ENCODE measurements at places on chromosomes 6 and 20.

DNA sequence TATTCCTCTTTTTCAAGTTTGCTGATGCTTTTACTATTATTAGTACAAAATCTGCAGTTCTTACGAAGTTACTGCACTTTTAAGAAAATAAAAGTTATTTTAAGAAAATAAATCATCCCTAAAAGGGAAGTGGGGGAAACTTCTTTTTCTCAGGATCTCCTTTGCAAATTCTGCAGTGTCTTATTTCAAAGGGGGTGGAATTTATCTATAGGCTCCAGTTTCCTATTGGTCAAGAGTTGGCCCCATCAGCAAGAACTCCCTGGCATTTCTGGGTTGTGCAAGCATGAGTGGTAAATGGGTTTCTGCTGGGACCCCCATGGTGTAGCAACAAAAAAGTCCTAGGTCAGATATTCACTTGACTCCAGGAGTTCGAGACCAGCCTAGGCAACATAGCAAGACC lies 136.3 kb upstream of the PRDM1 start:
- no peak for DNase-seq

GRCh38 chr6:27617046-27617687 lies 144.3 kb upstream of the ZNF184 start:
- DNase-seq, result no peak

GRCh38 chr6:38034274-38034914 lies 214.9 kb downstream of the ZFAND3 start:
- DNase-seq, result peak; percentile 10

DNA sequence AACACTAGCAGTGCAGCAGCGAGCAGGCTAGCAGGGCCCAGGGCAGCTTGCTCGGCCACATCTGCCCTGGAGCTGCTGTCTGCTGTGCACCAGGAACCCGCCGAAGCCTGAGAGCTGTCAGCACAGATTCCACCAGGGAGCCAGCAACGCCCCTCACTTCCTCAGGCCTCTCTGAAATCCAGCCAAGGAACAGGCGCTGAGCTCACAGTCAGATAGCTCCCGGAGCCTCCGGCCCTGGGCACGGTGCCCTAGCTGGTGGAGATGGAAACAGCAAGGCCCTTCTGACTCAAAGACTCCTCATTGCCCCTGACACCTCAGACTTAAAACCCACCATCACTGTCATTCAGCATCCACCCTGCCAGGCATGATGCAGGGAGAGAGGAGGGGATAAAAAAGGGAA lies 839.4 kb downstream of the MAFB start:
- peak; percentile 96 for DNase-seq

DNA sequence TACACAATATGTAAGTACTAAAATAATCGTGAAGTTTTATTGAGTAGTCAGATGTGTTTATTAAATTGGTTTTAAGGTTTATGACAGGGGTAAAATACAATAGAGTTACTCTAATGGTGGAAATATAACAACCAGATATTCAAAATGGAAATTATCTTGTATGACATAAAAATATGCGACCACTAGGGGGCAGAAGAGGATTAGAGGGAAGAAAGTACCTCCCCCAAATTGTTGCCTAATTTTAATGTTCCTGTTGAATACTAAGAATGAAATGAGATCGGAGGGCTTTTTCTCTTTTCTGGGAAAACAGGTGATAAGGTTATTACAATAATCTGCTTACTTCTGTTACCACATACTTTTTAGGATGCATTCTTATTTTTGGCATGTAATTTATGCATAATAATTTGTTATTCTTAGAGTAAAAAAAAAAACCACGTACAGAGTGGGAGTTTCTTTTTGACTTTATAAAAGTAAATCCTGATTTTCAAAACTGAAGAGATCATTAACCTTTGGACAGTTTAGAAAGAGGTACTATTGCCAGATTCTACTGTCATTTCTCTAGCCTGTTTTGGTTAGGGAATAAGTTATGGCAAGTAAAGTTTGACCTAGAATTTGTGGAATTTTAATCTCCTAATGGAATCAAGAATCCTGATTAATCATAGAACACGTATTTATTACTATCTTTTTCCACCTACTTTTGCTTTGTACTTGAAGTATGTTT lies 159.2 kb downstream of the CD109 start:
- peak; percentile 44 for DNase-seq

- no peak for DNase-seq
Measured at GRCh38 chr6:7045331-7045730, 62.4 kb upstream of the RREB1 start.

- DNase-seq, result no peak
Measured at GRCh38 chr20:42974347-42974746, 215.4 kb downstream of the PTPRT start.

- DNase-seq, result no peak
Measured at GRCh38 chr20:3107464-3108025, 23.0 kb upstream of the AVP start.

DNA sequence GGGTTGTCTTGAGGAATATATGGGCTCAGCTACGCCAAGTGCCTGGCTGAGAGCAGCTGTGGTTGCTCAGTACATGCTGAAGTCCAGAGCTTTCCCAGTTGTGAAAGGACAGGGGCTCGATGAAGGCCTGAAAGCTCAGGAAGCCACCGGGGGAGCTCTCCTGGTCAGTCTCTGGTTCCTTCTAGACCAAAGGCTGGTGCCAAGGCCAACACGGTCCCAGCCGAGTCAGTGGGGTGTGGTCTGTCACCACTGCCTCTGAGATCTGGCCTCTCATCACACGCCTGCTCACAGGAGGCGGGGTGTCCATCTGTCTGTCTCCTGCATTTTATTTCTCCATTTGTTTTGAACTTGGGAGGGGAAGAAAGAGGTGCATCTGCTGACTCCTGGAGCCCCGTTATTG lies 4.9 kb upstream of the FAM83C start:
- DNase-seq, result no peak

- peak; percentile 69 for DNase-seq
Measured at GRCh38 chr6:30263734-30264133, 50.5 kb upstream of the TRIM26 start.

DNA sequence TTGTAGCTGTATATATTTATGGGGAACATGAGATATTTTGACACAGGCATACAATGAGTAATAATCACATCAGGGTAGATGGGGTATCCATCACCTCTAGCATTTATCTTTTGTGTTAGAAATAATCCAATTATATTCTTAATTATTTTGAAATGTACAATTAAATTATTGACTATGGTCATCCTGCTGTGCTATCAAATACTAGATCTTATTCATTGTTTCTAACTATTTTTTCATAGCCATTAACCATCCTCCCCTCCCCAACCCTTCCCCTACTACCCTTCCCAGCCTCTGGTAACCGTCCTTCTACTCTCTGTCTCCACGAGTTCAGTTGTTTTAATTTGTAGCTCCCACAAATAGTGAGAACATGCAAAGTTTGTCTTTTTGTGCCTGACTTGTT lies 28.5 kb downstream of the NKX2-4 start:
- DNase-seq, result no peak

GRCh38 chr6:26520237-26520849 lies 17.8 kb upstream of the HMGN4 start:
- no peak for DNase-seq

DNA sequence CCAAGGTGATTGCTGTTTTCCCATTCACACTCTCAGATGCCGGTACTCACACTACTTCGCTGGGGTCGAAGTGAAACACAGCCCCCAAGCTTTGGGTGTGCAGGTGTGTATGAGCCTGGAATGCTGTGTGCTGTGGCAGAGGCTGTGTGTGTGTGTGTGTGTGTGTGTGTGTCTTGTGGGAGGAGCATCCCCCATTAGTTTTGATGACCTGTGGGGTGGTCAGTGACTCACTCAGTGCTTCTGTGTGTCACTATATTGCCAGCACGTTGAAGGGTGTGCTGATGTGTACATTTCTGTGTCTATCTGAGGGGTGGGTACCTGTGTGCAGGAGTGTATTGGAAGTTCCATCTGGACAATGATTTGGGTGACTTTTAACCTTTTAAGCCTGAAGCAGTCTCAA lies 5.0 kb upstream of the SLC12A5 start:
- no peak for DNase-seq

- DNase-seq, result no peak
Measured at GRCh38 chr6:157235600-157236039, 87.7 kb downstream of the TMEM242 start.

GRCh38 chr20:61520893-61521460 lies 268.9 kb downstream of the CDH4 start:
- peak; percentile 36 for DNase-seq

DNA sequence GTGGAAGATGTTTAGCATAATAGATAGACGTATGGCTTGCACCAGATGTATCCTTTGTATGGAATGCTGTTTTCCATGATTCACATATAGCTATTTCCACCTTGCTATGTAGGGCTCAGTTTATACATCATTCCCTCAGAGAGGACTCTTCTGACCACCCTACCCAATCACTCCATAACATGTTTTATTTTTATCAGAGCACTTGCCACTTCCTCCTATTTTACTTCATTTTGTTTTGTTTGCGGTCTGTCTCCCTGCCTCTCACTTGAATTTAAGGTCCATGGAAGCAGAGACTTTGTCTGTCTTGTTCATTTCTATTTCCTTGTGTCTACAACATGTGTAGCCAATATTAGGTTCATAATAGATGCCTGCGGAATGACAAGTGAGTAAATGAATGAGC lies 266.9 kb upstream of the CITED2 start:
- no peak for DNase-seq

GRCh38 chr6:170437719-170438401 lies 115.2 kb downstream of the PSMB1 start:
- no peak for DNase-seq

DNA sequence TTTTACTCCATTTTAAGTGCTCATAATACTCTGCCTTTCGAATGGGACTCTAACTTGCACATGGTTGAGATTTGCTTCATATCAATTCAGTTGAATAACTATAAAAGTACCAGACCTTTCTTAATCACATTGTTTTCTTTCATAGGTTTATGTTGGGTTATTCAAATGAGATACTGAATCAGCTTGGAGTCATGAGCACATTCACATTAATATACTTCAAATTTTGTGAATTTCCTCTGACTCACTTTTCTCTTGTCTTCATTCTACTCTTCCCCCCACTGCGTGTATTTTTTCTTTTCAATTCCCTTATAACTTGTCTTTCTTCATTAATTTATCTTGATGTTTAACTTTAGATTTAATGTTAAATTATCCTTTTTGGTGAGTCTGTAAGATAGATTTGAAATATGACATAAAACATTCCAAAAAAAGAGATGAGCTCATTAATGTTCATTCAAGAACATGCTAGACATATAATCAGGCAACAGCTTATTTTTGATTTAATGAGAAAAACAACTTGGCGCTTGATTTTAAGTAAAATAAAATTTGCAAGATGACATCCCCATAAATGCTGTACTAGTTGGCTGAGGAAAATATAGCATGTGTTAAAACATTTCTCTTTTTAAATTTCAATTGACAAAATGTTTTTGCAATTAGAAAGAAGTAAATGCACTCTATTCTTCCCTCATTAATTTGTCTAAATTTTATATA lies 736.0 kb downstream of the CD109 start:
- no peak for DNase-seq

DNA sequence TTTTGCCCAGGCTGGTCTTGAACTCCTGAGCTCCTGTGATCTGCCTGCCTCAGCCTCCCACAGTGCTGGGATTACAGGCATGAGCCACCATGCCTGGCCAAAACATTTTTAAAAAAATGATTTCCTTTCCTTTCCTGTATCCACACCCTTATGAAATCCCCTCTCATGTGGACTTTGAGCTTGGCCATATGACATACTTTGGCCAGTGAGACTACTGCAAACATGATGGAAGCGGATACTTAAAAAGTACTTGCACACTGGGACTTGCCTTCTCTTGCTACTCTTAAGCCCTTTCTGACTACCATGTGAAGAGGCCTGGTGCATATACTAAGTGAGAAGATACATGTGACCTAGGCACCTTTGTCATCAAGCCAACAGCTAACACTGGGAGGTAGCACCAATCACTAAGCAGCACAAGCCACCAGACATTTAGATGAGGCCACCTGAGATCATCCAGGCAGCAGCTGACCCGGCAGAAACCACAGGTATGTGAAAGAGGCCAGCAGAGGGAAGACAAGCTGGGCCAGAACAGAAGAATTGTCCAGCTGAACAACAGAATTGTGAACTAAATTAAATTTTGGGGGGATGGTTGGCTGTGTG lies 78.5 kb upstream of the HDAC2 start:
- DNase-seq, result no peak

- no peak for DNase-seq
Measured at GRCh38 chr6:127539272-127539671, 20.1 kb upstream of the MTCL3 start.

DNA sequence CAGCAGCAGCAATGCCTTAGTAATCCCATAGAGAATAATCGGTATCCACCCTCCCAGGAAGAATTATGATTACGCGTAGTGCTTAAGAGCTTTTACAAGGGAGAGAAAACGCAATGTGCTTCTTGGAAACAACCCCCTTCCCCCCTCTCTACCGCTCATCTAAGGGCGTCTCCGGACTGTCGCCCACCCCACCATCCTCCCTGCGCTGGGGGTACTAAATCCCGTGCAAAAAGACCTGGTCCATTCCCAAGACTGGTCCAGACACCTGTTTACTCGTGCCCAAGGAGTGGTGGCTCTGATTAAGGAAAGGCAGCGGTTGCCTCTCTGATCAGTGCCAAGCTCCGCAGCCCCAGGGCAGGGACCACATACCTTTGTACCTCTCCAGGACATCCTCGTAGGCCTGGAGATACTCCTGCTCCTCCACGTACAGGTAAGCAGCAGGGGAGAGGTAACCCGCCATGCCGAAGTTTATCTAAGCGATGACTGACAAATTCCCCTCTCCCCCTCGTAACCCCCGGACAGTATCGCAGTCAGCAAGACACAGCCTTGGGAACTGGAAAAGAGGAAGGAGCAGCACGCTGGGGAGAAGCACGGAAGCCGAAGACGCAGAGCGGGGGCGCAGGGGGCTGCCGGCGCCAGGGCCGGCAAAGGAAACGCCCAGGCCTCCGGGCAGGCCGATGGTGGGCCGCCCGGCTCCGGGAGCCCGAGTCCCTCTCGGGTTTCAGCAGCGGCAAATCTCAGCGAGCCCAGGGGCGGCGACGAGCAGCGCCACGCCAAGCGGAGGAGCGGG lies 112.0 kb upstream of the BEND6 start:
- no peak for DNase-seq

DNA sequence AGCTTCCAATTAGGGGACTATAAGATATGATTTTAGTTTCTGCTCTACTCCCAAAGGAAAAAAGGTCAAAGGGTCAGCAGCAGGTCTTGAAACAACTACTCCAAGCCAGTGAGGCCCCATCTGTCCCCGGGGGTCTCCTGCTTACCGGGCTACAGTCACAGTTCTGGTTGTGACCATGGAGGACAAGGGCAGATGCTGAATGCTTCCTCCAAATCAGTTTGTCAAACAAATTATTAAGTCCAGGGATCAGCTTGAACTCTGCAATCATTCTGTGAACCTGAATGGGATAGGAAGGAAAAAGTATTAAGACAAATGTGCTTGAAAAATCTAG lies 60.2 kb downstream of the MYH7B start:
- no peak for DNase-seq

DNA sequence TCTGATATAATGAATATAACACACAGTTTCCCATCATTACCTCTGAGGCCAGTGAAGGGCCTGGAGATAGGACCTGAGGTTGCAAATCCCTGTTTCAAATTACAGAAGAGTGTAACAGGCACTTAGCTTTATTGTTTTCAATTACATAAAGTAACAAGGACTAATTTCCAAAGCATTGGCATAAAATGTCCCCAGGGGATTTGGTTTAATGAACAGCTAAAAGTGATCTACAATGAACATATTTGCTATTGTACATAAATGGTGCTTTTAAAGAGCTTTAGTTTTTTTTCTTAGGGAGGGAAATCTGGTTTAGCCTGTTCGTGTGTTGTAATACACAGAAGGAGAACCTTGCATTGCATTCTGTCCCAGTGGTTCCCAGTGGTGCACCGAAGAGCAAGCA lies 54.4 kb downstream of the HMGN3 start:
- no peak for DNase-seq
